ENCODE measurements at places on chromosomes 1 and 21. TPM values are rescaled to one million over a fixed set of nuclear protein-coding genes. Genes with fewer than 3 reads are reported as not detected.
A peak's percentile ranks its signal among the peaks of the same experiment; 100 is the strongest.

DNA sequence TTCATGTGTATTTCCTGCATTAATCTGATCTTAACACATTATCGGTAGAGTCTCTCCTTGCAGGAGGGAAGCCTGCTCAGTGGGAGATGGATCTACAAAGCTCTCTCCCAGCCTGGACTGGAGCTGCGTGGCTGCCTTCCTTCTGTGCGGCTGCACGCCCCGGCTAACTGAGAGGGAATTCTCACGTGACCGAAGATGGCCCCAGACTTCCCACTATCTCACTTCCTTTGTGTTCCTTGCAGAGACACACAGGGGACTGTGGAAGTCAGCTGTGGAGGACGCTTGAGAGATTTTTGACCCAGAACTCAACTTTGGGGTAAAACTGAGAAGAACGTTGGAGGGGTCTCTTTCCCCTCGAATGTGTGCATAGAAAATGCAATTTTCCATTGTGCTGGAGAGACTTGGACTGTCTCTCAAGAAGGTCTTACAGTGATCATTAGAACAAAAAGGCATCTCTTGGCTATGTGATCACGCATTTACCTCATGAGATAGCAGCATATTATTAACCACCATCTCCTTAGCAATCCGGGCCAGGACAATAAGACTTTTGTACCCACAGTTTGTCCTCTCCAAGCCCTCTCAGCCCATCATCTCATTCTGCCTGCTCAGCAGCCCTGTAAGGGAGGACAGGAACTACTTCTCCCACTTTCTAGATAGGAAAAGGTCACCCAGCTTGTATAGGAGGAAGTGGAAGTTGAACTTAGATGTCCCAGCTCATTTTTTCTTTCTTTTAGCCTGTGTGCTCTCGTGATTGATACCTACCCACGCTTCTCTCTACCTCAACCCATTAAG is 49.3 kb upstream of the TARBP1 start:
- no peak for DNase-seq

- peak; percentile 81 for DNase-seq
These were observed 1.2 kb downstream of the LMX1A start for GRCh38 chr1:165355139-165355976.

Gene FCRL1
- not detected for total RNA-seq

DNA sequence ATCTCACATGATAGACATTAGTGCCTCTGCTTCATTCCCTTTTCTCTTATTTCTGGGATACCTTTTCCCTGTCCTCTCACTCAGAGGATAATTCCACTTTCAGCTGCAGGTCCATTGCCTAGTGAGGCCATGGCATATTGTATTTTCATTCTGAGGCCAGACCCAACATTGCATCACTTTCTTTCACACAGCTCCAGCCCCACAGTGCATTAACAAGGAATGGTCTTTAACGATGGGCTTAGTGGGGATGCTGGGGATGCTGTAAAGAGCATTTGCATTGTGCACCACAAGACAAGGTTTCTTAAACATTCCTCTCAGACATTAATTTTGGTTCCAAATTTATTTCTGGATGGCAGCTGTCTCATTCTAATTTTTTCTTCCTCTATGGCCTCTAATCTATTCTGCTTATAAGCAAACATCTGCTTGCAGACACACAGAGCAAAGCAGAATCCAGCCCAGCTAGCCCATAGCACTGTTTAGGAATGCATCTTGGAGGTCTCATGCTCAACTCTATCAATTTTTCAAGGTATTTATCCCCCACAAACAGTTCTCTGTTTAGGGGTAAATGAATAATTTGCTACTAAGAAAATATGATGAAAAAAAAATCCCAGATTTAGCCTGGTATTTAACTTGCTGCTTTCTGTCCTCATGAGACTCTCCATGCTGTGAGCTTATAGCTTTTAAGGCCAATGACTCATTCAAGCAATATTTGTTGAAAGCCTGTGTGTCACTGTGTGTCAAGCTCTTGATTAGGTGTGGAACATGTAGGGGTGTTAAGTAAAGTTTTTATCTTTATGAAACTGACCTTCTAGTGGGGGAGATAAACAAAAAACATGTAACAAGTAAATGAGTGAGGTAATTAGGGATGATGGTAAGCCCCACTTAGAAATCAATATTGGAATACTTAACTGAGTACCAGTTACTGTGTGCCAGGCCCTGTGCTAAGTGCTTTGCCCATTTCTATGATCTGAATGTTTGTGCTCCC is 44.5 kb upstream of the CCDC190 start:
- no peak for DNase-seq

DNA sequence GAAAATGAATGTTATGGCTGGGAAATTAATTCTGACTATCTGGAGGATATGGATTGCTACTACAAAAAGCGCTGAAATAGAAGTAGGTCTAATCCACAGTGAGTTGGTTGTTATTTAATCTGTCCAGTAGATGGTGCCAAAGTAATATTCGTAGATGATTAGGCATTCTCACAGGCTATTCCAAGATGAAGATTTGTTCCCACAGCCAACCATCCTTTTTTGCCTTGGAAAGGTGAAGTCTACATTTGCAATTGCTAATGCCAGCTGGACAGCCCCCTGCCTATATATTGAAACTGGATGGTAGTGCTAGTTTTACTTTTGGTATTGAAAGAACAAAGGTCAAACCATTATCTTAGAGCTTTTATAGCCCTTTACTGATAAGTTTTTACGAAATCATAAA is 43.8 kb downstream of the RBM11 start:
- DNase-seq: no peak

DNA sequence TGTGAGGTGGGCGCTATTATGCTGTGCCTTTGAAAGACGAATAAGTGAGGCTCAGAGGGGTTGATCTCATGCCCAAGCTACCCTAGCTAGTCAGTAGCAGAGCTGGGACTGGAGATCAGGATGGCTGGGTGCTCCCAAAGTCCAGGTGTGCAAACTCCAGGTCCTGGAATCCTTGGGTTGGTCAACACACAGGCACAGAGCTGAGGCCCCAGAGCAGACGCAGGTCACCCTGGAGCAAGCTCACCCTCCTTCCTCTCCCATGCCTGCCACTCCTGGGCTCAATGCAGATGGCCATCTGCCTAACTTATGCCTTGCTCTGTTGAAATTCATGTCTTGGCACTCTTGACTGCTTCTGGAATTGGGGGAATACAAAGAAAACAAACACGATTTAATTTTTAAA is 587.2 kb downstream of the PTPRU start:
- DNase-seq: no peak

- no peak for DNase-seq
These were observed 17.2 kb downstream of the DRAXIN start for GRCh38 chr1:11708554-11709350.

- no peak for DNase-seq
These were observed 9.5 kb upstream of the EXOSC10 start for GRCh38 chr1:11109047-11109760.

DNA sequence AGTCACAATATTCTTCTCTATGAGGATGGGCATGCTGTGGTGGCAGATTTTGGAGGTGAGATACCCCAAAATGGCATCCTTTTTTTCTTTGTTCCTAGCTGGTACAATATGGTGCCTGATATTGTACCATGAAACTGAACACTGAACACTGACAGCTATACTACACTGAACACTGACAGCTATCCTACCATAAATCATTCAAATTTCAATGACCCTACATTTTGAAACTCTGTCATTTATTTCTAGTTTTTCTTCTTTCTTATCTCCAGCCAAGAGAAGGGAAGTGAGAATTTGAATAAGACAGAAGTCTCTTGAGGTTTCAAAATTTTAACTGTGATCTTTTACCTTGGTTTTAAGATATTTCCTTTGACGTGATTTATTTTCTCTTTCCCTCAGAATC is 76.3 kb downstream of the LRRC53 start:
- no peak for DNase-seq

DNA sequence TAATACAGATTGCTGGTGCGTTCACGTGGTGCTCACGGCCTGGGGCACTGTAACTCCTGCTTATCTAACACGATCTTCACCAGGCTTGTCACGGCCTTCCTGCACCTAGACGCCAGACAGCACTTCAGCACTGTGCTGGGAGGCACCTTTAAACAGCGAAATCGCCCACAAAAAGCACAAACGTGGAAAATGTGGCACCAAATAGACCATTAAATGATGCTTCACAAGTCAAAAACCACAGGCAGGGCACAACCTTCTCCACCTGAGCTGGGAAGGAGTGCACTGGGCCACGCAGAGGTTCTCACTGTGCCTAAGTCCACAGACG is 20.0 kb downstream of the IBA57 start:
- no peak for DNase-seq

Gene HSPB7
- total RNA-seq: not detected

GRCh38 chr1:14522926-14523241 is 75.6 kb upstream of the KAZN start:
- peak; percentile 68 for DNase-seq

Gene GBP6
- not detected for total RNA-seq

DNA sequence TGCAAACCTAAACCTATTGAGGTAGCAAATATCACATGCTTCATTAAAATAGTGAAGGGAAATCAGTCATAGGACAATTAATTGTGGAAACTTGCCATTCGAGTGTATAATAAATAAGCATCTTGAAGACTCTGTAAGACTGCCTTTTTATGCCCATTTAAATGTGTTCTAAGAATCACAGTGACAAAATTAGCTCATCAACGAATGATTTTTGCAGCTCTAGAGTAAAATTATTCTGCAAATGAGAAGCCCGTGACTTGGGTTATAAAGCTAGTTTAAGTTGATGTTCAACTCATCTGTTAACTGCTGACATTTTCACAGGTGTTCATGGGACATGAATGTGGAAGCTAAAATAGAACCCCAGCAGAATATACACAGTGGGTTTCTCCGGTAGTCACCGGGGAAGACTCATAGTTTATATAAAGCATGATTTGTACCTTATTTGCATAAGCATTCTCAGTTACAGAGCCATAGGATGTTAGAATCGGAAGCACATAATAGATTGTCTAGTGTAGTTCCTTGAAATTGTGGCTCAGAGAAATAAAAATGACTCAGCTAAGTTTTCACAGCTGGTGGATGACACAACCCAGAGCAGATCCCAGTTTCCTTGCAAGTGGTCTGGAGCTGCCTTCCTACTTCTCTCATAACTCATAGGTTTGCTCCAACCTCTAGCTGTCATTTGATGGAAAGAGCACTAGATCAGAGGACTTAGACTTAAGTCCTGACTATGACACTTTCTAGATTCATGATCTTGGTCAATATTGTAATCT is 107.3 kb downstream of the UCHL5 start:
- DNase-seq: no peak

- no peak for DNase-seq
These were observed 40.9 kb downstream of the CYYR1 start for GRCh38 chr21:26532208-26532607.

DNA sequence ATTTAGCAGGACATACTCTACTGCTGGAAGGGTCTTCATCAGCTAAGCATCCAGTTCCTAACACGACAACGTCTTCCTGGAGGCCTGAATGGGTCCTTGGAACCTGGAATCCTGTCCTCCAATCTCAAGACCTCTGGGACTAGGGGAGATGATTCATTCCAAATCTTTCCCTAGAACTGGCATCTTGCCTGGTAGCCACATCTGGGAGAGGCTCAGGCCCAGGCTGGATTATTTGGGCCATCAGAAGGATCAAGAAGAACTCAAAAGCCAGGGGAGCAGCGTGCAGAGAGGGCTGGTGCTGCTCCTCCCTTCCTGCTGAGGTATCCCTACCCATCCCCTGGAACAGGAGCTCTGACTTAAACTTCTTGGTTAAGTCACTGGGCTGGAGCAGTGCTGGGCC is 2.8 kb upstream of the PHLDA3 start:
- DNase-seq: no peak

DNA sequence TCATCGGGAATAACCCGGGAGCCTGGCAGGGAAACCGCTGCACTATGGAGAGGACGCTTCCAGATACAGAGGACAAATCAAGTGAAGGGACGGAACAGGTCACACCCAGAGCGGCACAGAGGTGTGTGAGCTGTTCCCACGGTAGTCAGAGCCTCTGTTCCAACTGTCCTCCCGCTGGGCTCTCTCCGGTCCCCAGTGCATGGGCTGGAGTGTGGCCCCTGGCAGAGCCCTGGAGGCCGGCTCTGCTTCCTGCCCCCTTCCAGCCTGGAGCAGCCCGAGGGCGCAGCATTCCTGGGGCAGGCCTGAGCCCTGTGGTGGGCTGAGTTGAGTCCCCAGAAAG is 11.9 kb upstream of the ZBTB21 start:
- DNase-seq: peak; percentile 71

Gene SH2D1B
- total RNA-seq: not detected

- no peak for DNase-seq
These were observed 3.3 kb downstream of the TMEM200B start for GRCh38 chr1:29120367-29120766.

DNA sequence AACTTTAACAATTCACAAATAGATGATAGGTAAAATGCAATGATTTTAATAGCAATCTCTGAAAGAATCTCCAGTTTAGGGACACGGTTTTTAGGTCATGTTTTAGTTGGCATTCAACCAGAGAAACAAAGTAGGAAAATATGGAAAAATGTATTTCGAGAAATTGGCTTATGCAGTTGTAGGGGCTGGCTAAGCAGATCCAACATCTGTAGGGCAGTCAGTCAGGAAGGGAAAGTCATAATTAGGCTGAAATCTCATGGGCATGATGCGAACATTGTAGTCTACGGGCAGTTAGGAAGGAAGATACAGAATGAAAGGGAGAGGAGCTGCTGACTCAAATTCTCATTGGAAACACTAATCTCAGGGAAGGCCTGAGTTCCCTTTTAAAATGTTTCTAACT is 1276.0 kb upstream of the ADGRL4 start:
- DNase-seq: no peak

DNA sequence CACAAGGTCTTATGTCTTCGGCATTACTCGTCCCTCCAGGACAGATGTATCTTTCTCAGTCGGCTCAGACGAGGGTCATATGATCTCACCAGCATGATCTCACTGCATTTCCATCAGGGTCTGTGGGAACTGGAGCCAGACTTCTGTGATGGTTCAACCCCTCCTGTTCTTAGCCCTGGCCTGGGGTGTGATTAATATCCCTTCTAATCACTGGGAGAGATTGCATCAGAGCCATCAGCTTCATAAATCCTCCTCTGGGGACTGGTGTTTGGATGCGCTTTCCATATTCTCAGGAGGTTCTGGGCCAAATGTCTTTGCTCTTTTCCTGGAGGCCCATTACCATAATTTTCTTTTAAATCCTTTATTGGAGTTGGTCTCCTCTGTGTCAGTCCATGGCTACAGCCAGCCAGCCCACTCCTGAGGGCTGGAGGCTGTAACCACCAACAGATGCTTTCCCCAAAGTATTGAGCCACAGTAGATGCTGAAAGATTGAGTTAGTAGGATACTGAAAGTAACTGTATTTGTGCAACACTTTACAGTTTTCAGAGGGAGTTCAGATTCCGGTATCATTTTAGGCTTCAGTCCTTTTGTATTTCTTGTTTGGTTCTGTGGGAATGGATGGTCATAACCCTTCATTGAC is 20.0 kb downstream of the CACNA1E start:
- no peak for DNase-seq

Measured in endodermal cell (in vitro differentiated cells).